ENCODE measurements at places on chromosomes 6 and 20. TPM values are rescaled to one million over a fixed set of nuclear protein-coding genes. Genes with fewer than 3 reads are reported as not detected.

GRCh38 chr6:143578054-143578453, 66.5 kb upstream of the FUCA2 start:
- no peak for DNase-seq

DNA sequence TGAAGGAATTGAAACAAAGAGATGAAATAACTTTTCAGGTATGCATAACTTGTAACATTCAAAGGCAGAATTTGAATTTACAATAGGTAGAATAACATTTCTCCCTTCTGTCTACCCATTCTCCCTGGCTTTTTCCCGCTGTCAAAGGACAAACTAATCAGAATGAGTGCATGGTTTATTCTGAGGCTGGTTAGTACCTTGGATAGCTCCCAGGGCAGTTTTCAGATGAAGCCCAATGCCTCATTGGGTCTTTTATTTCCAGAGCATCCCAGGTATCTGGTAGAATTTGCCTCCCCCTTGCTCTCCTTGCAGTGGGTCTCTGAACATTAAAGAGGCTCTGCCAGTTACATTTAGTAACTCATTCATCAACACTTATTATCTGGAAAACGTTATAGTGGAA, 665.5 kb downstream of the BCKDHB start:
- DNase-seq: no peak

GRCh38 chr6:83086751-83087150, 19.3 kb downstream of the DOP1A start:
- DNase-seq: no peak

Gene GSTA3
- not detected for total RNA-seq

Gene DEFB132
- not detected for total RNA-seq

DNA sequence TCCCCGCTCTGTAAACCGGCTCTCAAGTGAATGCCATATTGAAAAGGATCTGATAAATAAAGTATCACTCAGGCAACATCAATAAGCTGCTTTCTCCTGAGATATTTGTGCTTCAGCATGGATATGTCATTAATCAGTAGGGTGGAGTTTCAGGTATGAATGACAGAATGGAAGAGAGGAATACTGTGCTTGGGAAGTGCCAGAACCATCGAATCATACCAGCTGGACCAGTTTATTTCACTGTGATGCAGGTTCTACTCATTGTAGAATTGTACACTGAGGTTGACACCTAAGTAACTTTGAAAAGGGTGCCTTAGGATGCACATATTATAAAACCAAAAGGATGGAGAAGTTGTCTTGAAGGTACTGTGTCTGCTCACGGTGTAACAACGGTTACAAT, 17.9 kb upstream of the TBC1D7 start:
- no peak for DNase-seq

Gene RNF5
- 112 TPM for total RNA-seq

- DNase-seq: no peak
Measured at GRCh38 chr6:67815623-67816022, 819.5 kb upstream of the ADGRB3 start.

- no peak for DNase-seq
Measured at GRCh38 chr20:48601798-48602197, 226.0 kb downstream of the PREX1 start.

Gene TP53INP2
- 36.8 TPM for total RNA-seq

GRCh38 chr6:138162111-138162954, 594 bp downstream of the ARFGEF3 start:
- peak; percentile 18 for DNase-seq

Gene SCUBE3
- total RNA-seq: 47.4 TPM

DNA sequence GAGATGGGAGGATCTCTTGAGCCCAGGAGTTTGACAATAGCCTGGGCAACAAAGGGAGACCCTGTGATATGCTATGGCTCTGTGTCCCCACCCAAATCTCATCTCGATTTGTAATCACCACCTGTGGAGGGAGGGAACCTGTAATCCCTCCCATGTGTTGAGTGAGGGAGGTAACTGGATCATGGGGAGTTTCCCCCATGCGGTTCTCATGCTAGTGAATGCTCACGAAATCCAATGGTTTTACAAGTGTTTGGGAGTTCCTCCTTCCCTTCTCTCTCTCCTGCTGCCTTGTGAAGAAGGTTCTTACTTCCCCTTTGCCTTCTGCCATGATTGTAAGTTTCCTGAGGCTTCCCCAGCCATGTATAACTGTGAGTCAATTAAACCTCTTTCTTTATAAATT, 3.4 kb downstream of the NUDT3 start:
- no peak for DNase-seq

Gene BMP2
- 27.1 TPM for total RNA-seq

Gene PRSS35
- total RNA-seq: not detected

DNA sequence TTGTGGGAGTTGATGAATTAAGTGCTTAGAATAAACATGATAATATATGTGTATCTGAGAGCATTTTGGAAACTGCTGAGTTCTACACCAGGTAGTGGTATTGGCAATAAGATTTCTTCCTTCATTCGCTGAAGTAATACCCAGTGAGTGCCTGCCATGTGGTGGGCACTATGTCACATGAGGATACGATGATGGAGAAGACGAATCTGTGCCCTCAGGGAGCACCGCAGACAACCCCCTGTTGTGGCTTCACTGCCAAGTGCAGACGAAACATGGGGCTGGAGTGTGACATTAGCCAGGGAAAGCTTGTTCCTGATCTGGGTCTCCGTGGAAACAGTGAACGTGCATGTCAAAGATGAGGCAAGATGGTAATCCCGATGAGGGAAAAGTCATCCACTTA, 7.9 kb downstream of the ZNF76 start:
- no peak for DNase-seq

GRCh38 chr6:87382861-87383260, 24.9 kb upstream of the CFAP206 start:
- DNase-seq: no peak

GRCh38 chr6:16118825-16119224, 10.1 kb upstream of the MYLIP start:
- no peak for DNase-seq

- DNase-seq: no peak
Measured at GRCh38 chr20:19882446-19882845, 124.4 kb downstream of the RIN2 start.

Gene LPA
- total RNA-seq: 0.45 TPM

DNA sequence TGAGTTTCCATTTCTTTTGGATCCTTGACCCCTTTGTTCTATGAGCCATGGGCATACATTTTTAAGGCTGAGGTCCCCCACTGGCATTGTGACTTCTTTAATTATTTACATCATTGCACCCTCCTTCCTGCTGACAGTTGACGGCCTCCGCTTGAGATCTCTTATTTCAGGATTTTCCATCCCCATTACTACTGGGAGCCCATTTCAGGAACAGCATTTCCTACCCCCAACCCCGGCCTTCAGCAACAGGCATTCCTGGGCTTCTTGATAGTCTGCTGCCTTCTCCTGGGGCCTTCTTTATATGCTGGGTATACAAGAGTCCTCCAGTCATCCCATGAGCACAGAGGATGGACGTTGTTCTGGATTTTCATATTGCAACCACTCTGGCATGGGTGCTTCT, 3.8 kb downstream of the ULBP1 start:
- DNase-seq: no peak

- no peak for DNase-seq
Measured at GRCh38 chr6:165451838-165452237, 142.4 kb upstream of the C6orf118 start.

DNA sequence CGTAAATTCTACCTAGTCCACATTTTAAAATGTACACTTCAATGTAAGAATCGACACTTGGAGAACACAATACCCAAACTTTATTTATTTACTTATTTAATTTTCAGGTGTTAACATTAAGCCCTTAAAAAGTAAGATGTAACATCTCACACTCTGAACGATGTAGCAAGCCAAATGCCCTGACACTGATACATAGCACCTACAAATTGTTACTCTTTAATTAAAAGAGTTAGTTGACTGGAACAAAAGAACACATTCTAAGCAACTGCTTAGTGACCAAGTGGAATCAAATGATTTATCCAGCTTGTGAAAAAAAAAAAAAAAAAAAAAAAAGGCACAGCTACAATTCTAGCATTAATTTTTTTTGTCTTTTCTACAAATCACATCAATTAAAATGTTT, 292.1 kb upstream of the THEMIS start:
- DNase-seq: no peak

DNA sequence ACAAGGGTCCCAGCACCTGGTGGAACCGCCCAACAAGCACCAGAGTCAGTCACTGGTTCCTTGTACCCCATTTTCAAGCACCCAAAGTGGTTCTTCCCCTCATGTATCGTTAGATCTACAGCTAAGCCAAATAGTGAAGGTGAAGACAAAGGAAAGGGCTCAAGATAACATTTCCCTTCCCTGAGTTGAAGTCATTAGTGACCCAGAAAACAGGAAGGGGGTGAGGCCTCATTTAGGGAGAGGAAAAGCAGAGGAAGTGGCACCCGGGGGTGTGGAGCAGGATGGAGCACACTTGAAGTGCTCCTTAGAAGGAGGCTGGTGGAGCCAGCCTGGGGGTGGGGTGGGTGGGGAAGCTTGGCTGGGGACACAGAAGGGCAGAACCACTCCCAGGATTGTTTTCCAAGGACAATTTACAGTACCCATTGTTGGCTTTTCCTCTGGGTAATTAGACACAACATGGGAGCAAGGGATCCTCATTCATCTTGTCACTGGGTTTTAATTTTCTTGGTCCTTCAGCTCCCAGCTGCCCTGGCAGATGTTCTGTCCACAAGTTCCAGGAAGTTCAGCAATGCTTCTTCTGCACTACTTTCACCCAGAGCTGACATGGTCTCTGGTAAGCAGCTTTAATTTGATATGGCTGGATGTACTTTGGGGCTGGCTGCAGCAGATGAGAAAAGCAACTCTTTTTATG, 73.3 kb upstream of the CD93 start:
- DNase-seq: no peak

Gene MAP7
- total RNA-seq: 46.0 TPM

DNA sequence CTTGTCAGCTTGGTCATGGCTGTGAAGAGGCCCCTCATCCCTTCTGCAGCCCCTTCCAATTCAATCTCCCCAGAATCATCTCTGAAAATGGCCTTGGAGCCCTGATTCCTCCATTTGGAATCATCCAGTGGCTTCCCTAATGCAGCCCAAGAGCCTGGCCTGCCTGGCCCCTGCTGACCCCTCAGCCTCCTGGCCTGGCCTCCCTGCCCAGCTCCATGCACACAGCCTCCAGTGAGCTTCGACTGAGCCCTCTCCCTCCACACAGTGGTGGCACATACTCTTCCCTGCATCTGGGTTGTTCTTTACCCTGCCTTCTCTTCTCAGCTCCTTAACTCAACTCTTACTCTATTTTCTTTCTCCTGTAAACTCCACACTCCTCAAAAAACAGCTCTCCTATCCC, 120.9 kb downstream of the ANKRD60 start:
- no peak for DNase-seq

DNA sequence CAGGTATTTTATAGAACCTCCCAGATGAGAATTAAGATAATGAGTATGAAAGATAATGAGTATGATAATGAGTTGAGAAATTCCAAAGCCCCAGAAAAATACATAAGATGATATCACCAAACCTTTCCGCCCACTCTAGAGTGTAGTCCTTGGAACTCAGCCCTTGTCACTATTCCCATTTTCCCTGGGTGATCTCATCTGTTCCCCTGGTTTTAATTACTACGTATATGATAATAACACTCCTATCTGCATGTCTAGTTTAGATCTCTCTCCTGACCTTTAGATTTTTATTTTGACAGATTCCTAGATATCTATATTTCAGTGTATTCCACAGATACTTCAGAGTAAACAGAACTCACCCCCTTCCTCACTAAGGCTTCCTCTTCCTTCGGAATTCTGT, 51.0 kb upstream of the ASIP start:
- DNase-seq: no peak

Gene COL11A2
- total RNA-seq: 2.3 TPM

Gene SIRPD
- not detected for total RNA-seq

DNA sequence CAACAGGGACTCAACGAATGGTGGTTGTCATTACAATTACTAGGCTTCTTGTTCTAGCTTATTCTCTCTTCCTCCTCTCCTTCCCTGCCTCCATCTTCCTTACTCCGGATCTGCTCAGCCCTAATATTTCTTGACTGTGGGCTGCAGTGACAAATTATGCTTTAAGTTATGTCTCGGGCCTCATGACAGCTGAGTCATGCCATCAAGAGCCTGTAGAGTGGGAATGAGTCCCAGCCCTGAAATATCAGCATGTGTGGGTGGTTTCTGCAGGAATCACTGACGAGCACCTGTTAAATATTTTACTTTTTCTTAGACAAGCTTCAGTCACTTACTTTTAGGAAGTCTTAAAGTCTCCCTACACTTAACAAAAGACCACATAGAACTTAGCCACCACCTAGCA, 83.1 kb upstream of the CBLN4 start:
- DNase-seq: no peak

- no peak for DNase-seq
Measured at GRCh38 chr20:57525328-57526086, 567 bp upstream of the CTCFL start.

Gene TPMT
- 119 TPM for total RNA-seq

DNA sequence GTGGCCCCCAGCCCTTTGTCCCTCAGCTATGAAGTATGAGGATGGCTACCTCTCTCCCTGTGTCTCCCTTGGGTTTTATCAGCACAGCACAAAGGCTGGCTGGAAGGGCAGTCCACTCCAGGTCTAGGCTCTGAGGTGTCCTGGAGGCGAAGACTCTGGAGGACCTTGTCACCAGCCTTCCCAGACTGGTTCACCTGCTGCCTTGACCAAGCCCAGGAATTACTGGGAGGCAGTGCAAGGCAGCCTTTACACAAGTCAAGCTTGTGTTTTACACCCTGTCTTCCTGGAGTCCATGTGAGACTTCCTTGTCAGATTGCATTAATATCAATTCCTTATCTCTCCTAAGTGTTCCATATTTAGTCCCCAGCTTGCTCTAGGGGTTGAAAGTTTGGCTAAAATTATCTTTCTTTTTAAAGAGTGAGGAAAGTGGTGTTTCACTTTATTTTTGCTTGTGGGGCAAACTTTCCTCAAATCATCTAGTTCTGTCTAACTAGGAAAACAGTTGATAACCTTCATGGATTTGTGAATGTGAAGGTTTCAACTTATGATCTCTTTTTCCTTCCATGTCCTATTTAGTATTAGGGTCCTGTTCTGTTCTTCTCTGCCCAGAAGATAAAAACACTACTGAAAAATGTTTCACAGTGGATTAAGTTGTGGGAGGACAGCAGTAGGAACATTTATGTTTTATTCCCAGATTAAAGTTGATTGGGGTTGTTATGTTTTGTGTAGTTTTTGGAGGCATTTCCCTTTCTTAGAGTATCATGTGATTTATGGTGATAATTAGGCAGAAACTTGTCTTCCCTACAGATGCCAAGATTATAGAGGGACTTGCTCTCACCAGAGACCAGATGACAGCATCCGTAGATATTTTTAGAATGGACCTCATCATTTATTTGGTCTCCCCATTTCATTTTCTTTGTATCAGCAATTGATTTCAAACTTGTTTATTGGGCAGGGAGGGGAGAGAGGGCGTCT, 114.8 kb downstream of the FOXO3 start:
- no peak for DNase-seq

GRCh38 chr6:44514085-44514484, 126.6 kb downstream of the CDC5L start:
- DNase-seq: no peak

DNA sequence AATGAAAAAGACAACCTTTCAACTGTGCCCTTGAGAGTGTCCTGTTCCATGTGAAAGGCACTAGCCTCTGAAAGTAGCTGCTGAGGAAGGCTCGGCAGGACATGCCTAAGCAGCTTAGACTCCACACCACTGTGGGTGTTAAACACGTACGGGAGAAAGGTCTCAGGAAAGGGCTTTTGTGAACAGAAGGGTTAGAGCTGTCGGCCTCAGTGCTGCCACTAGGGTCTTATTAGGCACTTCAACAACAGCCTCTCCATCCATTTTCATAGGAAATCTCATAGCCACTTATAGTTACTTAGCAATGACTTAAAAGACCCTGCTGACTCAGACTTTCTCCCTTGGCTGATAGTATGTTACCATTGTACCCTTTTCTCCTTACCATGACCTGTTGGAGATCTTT, 662.8 kb downstream of the TBC1D32 start:
- no peak for DNase-seq
